Activated CD4-positive, alpha-beta memory T cell treated with anti-CD3 and anti-CD28 coated beads for 36 hours (primary cell): ENCODE measurements at places on chromosomes 16 and 17.

- H3K4me1 ChIP-seq = no peaks in the 10 kb centered on the region
- DNase-seq = no peak
- H3K36me3 ChIP-seq = no peaks in the 10 kb centered on the region
- H3K4me3 ChIP-seq = no peak overlapping the region
- no peak overlapping the region for H3K27ac ChIP-seq
These were observed 278.0 kb upstream of the SALL1 start for GRCh38 chr16:51429041-51429440.

DNA sequence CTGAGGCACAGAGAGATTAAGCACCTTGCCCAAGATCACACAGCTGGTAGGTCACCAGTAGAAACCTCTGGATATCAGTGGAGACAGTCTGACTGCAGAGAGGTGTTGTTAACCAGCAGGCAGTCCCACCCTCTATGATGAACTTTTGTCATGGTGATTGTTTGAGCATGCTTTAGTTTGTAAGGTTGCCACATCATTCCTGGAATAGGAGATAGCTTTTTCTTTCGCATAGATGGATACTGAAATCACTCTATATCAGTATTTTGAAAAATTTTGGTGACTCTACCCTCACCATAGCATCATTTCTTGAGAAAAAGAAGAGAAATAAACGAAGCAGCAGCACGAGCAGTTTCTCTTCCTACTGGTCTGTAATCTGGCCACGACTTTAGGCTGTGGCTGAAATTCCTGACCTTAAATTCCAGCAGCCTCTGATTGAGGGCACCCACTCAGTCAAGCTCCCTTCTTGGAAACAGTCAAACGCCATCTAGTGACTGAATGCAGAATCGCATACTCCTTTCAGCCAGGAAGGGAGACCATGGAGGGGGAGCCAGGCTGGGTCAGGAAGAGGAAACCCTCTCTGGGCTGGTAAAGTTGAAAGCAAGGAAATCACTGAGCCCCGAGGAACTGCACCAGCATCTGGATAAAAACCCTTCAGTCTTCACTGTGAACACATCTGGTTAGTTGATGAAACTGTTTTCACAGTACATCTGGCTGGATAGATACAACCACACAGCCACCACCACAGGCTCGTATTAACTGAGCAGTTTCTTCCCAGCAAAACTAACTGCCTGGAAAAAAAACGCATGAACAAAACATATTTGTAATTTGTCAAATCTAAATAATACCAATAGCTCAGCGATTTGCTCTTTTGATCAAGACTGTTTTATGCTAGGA, 108.5 kb upstream of the XYLT1 start:
- H3K4me3 ChIP-seq = no peak overlapping the region
- H3K27me3 ChIP-seq = peaks cover 6% of the 10 kb centered on the region
- H3K4me1 ChIP-seq = peaks cover 3% of the 10 kb centered on the region
- no peak overlapping the region for H3K27ac ChIP-seq
- H3K36me3 ChIP-seq = no peaks in the 10 kb centered on the region

GRCh38 chr16:64481497-64481896, 640.4 kb downstream of the CDH11 start:
- no peak overlapping the region for H3K4me3 ChIP-seq
- no peaks in the 10 kb centered on the region for H3K27me3 ChIP-seq
- no peaks in the 10 kb centered on the region for H3K4me1 ChIP-seq

GRCh38 chr16:49352892-49353291, 20.7 kb upstream of the C16orf78 start:
- no peaks in the 10 kb centered on the region for H3K36me3 ChIP-seq
- no peaks in the 10 kb centered on the region for H3K4me1 ChIP-seq
- no peak for DNase-seq
- no peak overlapping the region for H3K4me3 ChIP-seq

DNA sequence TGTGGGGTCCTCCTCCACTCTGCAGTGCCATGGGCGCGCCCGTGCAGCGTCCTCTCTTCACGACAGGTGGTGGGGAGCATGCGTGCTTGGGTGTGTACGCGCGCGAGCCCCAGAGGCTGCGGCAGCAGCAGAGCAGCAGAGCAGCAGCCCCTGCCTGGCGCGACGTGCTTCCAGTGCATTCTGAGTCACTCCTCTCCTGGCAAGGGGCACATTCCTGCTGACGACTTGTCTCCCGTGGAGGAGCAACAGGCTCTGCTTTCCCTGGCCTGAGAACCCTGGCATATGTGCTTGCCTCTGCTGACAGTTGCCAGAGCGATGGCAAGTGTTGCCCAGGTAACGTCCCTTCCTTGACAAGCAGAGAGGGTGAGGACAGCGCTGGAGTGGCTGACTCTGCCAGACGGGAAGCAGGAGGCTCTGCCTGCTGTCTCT, 133.8 kb upstream of the PLCG2 start:
- H3K27me3 ChIP-seq = no peaks in the 10 kb centered on the region
- H3K4me1 ChIP-seq = peaks cover 10% of the 10 kb centered on the region
- H3K4me3 ChIP-seq = no peak overlapping the region
- H3K27ac ChIP-seq = no peak overlapping the region
- DNase-seq = no peak
- no peaks in the 10 kb centered on the region for H3K36me3 ChIP-seq

GRCh38 chr17:13862346-13862745, 207.0 kb upstream of the COX10 start:
- peaks cover 3% of the 10 kb centered on the region for H3K36me3 ChIP-seq
- H3K27ac ChIP-seq = no peak overlapping the region
- DNase-seq = no peak
- H3K4me1 ChIP-seq = no peaks in the 10 kb centered on the region
- H3K27me3 ChIP-seq = no peaks in the 10 kb centered on the region

DNA sequence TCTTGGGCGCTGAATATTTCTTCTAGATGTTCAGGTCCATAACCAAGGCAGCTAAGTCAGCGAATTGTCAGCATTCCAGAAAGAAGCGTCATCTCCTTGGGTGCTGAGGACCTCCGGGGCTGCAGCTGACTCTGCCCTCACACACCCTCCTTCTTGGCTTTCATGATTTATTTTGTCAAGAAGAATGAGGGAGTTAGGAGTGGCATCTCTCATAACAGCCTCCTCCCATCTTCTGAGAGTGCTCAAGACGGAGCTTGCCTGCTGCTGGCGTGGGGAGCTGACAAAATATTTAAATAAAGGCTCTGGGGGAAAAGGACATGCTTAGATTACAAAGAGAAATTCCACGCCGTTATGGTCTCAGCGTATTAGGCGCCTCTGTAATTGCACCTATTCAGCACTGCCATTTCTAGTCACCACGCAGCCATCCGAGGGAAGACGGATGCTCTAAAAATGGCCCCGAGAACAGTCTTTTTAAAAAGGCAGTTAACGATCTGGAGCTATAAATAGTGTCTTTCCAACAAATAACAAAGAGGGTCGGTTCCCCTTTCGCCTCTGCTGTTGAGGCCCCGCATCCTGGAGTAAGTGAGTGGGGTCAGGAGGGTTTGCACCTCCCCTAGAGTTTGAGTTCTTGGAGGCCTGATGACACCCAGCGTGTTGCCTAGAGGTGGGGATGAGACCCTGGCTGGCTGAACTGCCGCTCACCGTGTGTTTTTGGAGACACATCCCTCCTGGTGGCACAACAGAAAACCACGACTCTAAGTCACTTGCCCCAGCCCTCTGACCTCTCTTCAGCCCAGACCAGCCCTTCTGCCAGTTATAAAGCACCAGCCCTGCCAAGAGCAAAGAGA, 187.0 kb downstream of the CCDC182 start:
- peaks cover 2% of the 10 kb centered on the region for H3K4me1 ChIP-seq
- DNase-seq = no peak
- no peak overlapping the region for H3K27ac ChIP-seq
- no peaks in the 10 kb centered on the region for H3K27me3 ChIP-seq

GRCh38 chr17:63274146-63274545, 172.0 kb downstream of the CYB561 start:
- no peaks in the 10 kb centered on the region for H3K27me3 ChIP-seq
- DNase-seq = no peak
- peaks cover 20% of the 10 kb centered on the region for H3K4me1 ChIP-seq
- H3K27ac ChIP-seq = no peak overlapping the region
- no peak overlapping the region for H3K4me3 ChIP-seq

DNA sequence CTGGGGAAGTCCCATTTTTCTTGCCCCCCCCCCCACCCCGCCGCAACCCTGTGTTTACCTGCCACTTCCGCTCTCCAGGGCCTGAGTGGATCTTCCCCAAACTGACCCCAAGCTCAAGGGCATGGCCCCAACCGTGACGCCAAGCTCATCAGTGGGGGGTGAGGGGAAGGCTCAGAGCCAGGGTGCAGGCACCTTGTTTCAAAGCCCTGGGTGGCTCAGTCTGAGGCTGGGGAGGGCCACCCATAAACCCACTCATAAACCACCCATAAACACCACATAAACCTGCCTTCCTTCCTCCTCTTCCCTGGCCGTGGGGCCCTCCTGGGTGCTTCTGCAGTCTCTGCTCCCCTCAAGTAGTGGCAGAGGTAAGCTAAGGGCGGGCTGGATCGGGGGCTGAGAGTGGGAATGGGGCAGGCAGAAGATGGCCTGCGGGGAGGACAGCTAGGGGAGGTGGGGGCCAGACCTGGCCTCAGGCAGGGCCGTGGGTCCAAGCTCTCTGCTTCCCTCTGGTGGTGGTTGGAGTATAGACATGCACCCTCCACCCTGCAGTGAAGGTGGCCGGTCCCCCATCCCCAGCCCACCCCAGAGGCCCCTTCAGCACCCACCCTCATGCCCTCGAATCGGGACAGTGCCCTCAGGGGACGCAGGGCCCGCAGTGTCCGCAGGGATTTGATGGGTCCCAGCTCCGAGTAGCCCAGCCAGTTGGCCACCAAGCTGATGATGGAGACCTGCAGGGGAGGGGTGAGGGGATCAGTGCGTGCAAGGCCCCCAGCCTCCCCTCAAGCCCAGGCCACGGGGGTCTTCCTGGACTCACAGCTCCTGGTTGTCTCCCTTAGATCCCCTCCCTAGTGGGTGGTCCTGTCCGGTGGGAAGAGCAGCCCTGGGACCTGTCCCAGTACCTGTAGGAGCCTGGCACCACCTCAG, 14.6 kb upstream of the CD79B start:
- H3K27me3 ChIP-seq = no peaks in the 10 kb centered on the region
- H3K27ac ChIP-seq = peak overlapping the region; percentile 75
- peaks cover 14% of the 10 kb centered on the region for H3K4me1 ChIP-seq
